Stimulated activated CD4-positive, alpha-beta T cell treated with anti-CD3 and anti-CD28 coated beads, Interleukin-4, amount 100 ng/mL, for 4 hours (primary cell): ENCODE measurements at places on chromosomes 1 and 21.

- no peak for DNase-seq
Measured at GRCh38 chr1:50109647-50110075, 941 bp downstream of the ELAVL4 start.

DNA sequence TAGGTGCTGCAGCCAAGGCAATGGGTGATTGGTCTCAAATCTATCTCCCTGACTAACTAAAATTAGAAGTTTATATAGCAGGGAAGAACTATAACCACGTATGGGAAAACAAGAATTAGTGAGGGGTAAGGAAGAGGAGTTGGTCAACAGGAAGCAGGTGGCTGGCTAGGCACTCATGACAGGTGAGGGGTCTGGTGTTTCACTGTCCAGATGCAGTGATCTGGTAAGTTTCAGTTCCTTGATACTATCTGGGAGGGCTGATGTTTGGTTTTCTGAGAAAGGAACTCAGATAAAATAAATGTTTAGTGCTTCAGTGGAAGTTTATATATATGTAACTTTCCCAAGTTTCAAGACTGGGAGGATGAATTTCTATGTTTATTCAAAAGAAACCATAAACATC is 11.6 kb upstream of the POU2F1 start:
- DNase-seq = no peak

DNA sequence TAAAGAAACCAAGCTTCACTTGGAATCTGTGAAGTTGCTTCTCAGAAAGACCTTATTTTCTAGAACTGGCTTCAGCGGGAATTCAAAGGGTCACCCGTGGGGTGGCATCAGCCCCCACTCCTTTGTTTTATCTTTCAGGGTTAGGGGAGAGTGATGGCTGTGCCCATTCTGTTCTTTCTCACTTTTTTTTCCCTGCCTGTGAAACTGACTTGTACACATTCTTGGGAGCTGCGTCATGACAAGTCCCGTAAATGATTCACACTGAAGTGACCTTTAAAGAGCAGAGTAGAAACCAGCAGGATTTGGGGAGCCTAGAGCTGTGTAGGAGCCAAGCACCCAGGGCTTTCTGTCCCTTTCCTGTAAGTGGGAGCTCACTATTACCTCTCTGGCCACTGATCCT is 43.8 kb downstream of the SLC44A3 start:
- DNase-seq = no peak

GRCh38 chr1:43930949-43931275 is 2.7 kb upstream of the ARTN start:
- no peak for DNase-seq

- no peak for DNase-seq
Measured at GRCh38 chr1:63787875-63788274, 14.1 kb downstream of the ROR1 start.

DNA sequence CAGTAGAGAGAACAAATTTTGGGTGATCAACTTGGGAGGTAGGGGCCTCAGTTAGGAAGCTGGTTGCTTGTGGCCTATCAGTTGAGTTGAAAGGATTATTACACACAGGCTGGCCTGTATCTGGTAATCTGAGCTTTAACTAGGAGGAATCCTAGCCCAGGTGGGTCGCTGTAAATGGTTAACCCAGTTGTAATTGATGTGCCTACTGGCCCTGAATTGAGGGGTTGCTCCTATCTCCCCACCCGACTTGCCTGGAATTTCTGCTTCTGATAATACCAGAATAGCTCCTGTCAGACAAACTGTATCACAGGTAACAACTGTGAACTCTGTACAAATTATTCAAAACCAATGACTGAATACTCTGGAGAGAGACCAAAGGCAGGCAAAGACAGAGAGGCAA is 210.4 kb upstream of the RUNX1 start:
- no peak for DNase-seq

GRCh38 chr1:67194209-67194863 is 28.1 kb downstream of the IL23R start:
- no peak for DNase-seq

- DNase-seq = no peak
Measured at GRCh38 chr1:223802032-223802431, 43.7 kb downstream of the TP53BP2 start.

DNA sequence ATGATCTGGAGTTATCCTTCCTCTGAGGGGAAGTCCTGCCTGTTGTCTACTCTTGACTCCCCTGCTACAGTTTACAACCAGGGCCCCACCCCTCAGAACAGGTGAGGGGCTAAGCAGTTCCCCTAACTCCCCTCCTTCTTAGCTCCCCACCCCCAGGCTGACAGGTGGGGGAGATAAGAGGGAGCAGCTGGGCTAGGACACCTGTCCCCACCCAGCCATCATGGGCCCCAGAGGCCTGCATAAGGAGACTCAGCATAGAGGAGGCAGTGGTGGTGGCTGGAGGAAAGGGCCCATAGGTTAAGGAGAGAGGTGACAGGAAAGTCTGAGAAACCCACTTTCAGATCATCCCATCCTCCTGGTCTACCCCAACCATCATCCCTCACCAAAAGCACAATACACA is 6.8 kb downstream of the MEF2D start:
- no peak for DNase-seq
